Globus pallidus (tissue), 1 donor: ENCODE measurements at places on chromosomes 3 and 15.
A peak's percentile ranks its signal among the peaks of the same experiment; 100 is the strongest.

DNA sequence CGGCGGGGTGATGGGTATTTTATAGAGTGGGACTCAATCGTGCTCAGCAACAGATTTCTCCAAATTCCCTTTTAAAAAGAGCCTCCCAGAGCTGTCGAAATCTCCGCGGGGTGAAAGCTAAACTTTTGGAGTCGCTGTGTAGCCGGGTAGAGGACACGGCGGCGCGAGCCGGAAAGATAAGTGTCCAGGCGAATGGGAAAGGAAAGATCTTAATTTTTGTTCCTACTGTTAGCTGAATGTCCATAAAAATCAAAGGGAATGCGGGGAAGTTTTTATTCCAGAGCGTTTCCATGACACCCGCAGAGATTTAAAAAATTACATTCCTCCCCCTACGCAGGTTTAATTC lies 9.1 kb downstream of the EOMES start:
- DNase-seq: no peak

DNA sequence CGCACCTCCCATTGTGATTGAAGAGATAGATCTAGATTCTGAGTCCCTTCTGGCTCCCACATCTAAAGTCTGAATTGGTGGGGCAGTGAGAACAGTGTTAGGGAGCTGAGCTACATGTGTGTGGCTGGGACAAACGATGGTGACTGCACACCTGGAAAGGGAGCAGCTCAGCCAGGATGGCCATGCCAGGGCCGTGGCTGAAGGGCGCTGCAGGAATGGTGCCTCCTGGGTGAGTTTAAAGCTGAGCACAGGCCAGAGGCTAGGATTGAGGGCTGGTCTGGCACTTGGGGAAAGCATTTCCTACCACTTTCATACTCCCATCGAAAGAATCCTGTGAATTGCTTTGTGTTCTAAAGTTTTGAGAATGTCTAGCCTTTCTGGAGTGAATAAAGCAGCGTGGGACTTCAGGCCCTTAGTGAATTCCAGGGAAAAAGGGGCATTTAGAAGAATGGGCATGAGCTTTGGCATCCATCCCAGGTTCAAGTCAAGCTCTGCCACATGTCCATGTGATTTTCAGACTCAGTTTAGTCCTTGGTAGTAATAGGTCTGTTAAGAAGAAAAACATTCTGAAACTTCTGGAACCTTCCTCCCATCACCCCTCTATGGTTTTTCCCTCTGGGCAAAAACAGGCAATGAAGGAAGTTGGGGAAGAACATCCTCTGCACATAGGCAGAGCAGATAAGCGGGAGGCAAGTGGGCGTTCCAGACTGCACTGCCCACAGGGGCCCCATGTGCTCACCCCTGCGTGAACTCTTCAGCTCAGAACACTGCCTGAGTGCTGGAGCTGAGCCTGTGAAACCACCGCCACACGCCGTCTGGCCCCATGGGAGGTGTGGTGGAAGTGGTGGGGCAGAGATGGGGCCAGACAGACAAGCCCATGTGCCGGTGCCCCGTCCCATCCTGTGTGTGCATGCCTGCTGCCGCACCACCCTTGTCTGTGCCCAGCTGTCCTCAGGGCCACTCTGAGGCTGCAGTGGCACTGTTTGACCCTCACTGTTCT lies 12.9 kb upstream of the CPNE9 start:
- peak; percentile 15 for DNase-seq

GRCh38 chr3:158750016-158750415 lies 17.8 kb upstream of the RARRES1 start:
- DNase-seq: no peak

DNA sequence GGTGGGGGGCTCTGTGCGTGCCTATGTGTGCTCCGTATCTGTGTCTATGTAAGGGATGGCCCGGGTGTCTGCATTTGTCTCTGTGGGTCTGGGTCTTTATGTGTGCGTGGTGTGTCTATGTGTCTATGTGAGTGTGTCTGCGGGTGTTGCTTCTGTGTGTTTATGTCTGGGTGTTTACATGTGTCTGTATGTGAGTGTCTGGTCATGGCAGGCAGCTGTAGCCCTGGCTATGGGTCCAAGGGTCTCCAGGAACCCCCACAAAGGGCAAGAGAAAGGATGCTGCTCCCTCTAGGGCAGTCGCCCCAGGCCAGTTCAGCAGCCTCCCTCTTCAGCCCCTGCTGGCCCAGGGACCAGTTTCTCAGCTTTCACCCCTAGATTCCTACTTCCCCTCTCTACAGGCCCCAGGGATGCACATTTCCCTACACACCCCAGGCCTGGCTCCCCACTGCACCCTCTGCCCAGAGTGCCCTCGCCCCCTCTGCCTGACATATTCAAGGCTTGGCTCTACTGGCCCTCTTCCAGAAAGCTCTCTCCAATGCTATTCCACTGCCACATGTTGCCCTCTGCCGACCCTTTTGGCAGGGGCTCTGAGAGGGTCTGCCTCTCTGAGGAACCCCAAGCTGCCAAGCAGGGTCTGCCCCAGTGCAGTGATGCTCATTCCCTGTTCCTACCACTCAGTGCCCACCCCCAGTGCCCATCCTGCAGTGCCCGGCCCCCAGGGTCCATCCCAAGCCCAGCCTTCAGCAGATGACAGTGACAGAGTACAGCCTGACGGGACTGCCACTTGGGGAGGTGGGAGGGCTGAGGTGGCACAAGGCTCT lies 1.0 kb upstream of the MYL3 start:
- no peak for DNase-seq

DNA sequence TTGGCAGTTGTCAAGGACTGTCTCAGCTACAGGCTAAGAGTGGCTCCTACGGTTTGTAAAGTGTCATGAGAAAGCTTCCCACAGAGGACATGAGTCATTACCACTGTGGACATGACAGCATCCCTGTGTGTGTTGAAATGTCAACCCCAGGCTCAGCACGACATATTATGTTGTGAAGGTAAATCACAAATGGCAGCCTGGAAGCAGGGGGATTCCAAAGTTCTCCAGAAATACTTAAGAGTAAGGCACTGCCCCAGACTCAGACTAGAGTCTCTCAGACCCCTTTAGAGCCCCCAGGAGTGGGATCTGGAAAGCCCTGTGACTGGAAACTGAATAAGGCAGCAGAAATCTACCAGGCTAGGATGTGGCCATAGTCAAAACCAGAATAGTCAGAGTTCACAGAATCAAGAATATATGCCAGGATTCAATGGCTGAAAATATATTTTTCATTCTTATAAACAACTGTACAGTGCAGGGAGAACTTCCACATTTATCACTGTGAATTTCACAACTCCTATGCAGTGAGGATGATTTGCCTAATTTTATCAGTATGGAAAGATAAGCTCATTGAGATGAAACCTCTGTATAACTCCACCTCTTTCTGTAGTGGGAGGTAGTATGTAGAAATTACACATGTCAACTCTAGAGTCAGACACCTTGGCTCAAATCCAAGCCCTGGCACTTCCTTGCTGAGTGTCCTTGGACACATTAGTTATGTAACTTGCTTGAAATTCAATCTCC lies 237.1 kb upstream of the CFAP20DC start:
- no peak for DNase-seq

DNA sequence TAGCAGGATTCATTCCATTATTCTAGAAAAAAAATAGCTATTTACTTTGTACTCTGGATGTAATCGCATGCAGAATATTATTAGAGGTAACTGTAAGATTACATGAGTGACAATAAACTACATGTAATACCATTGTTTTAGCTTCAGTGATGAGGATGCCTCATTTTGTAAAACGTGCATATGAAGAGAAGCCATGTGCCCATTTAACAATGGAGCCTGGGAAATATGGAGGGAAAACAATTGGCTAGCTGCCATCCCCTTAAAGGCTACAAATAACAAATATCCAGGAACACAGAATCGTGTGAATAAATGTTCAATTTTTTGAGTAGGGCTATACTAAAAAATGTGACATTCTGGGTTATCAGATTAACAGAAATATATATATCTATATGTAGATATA lies 151.1 kb downstream of the SAMMSON start:
- no peak for DNase-seq

DNA sequence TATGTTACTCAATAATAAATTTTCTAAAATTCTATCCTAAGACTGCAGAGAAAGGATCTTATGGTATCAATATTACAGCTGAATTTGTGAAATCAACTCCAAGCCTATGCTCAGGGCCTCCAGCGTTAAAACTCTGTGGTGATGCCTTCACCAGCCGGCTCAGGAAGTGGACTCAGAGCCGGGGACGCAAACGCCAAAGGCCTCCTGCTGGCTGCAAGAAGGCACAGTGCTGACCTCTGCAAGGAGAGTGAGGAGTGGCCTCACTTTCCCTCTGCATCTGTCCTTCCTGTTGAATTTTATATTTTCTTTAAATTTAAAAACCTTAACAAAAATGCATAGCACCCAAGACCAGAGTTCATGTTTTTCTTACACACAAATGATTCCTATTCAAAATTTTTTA lies 48.5 kb downstream of the HERC2 start:
- DNase-seq: no peak
